ENCODE measurements at places on chromosomes 12 and 14.

DNA sequence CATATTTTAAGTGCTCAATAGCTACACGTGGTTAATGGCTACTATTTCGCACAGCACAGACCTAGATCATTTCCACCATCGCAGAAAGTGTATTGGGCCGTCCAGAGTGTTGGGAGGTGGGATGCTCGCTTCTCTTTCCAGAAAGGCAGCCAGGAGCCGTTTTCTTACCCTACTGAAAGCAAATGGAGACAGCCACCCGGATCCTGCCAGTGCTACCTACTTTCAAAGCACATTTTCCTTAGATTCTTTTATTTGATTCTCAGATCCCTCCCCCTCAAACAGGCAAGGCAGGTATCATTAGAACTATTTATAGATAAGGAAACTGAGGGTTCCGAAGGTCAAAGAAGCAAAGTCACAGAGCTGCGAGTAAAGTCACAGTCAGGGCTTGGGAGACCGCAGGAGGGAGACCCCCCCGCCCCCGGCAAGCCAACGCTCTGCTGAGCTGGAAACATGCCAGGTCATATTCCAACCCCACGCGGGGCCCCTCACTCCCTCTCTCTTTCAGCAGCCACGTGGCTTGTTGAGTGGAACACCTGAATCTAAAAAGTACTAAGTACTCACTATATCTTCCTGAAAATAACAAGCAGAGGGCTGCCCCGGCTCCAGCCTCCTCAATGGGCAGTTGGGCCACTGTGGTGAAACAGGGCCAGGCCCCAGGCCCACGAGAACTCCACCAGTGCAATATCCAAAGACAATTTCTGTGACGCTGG, 36.2 kb downstream of the PRIMA1 start:
- no peak for DNase-seq

- DNase-seq = no peak
These were observed 14.4 kb downstream of the TEAD4 start for GRCh38 chr12:2973566-2973965.

- no peak for DNase-seq
These were observed 74.1 kb downstream of the DUSP6 start for GRCh38 chr12:89278169-89278568.

DNA sequence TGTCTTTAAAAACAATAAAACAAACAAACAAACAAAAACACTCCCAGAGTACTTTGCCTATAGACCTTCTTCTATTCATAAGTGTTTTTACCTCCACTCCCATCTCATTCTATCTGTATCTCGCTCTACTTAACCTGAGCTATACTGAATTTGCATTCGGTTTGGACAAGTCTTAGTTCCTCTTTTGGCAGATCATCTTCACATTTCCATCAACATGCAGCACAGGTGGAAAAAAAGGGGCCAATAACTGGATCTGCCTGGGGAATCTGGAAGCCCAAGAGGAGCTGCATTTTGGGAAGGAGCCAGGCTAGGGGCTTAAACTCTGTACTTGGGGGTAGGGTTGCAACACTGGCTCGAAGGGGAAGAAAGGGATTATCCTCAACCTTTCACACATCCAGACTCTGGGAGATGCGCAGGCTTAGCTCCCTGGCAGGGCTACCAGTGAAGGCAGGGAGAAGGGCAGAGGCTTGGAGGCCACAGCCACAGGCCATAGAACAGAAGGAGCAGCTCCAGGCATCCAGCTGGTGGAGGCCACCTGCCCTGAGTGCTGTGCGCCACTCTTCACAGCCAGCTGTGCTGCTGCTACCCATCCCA, 4.1 kb downstream of the NINJ2 start:
- DNase-seq = no peak
